LNCaP clone FGC (cell line): ENCODE measurements at places on chromosomes 11 and 22.

GRCh38 chr11:79822766-79823165 lies 381.9 kb upstream of the TENM4 start:
- DNase-seq: no peak

DNA sequence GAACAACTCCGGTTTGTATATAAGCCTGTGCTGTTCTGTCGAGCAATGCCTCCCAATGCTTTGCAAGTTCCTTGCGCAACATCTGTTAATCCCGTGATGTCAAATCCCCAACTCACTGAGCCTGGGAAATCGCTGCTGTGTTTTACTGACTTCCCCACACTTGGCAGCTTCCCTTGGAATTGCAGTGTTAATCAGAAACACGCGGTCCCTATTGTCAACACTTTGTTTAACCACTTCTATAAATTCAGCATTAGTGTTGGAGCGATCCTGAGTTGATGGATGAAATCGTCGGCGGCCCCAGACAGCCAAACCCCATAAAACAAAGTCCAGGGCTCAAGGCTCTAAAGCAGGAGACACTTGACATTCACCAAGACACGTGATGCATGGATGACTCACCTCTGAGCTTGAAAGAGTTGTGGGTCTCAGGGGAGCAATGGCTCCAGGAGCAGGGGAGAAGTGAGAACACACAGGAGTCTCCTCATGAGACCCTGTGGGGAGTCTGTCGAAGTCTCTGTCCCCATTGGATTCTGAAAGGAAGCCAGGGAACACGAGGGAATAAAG lies 555.3 kb downstream of the MIAT start:
- no peak for DNase-seq

GRCh38 chr11:111945198-111945597 lies 8.1 kb downstream of the DIXDC1 start:
- no peak for DNase-seq

DNA sequence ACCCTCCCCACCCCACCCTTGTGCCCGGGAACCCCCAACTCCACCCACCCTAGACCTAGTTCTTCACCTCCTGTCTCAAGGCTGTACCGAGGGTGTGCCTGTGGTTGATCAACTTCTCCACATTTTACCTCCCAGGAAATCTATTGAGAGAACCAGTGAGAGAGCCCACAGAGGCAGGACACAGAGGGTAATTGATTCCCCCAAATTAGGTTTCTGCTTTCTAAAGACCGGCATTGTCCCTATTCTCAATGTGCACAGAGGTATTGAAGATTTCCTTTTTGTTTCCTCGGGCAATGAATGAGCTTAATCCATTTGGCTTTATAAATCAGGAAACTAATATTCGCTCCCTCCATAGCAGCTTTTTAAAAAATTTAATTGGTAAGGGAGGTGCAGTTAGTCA lies 6.0 kb upstream of the LMO1 start:
- DNase-seq: no peak

DNA sequence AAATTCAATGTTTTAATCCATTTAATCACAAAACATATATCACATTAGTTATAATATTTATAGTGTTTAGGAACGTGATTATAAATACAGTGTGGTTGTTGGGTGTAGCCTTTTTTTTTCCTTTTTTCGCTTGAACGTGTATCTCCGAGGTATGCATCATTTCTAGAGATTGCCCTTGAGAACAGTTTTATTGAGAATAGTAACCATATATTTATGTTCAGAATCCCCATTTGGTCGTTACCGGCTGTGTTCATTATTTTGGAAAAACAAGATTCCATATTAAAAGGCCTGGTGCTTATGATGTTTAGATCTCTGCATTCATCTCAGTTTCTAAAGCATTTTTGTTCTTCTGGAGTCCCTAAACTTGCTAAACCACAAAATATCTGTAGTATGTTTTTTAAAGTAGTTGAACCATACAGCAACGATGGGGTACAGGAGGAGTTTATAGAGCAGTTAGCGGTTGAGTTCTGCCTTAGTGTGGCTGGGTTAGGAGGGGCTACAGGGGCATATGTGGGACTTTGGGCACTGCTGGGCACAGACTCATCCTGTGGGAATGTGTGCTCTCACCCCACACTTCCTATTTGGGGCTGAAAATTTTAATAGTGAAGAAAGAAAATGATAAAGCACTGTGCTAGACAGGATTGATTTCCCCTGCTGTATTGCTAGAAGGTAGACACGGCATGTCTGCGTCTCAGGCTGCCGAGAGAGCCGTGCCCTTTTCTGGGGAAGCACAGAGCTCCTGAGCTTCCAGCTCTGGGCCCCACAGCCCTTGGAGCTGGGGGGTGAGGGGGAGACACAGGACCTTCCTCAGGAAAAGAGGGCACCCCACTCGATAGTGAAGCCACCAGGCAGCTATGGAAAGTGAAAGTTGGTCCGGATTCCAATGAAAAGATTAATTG lies 81.5 kb upstream of the PPARA start:
- no peak for DNase-seq

GRCh38 chr11:33633251-33634003 lies 67.2 kb downstream of the C11orf91 start:
- DNase-seq: no peak
